ENCODE measurements at places on chromosomes 1 and 21.

DNA sequence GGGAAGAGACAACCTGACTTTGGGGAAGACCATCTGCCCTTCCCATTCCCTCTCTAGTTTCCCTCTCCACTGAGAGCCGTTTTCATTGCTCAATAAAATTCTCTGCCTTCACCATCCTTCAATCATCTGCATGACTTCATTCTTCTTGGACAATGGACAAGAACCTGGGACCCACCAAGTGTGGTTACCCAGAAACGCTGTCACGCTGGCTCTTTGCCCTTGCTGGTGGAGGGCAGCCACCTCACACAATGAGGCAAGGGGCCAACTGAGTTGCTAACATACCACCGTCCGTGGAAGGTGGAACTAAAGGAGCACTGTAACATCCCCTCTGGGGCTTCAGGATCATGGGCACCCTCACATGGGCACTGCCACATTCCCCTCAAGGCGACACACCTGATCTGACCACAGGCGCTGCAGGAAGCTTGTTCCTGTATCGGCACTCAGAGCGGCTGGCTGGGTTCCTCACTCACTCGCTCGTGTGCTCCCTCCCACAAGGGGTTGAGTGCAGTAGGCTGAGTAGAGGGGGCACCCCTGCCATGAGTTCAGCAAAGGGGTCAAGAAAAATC lies 652.4 kb downstream of the PLPP3 start:
- no peak for DNase-seq

DNA sequence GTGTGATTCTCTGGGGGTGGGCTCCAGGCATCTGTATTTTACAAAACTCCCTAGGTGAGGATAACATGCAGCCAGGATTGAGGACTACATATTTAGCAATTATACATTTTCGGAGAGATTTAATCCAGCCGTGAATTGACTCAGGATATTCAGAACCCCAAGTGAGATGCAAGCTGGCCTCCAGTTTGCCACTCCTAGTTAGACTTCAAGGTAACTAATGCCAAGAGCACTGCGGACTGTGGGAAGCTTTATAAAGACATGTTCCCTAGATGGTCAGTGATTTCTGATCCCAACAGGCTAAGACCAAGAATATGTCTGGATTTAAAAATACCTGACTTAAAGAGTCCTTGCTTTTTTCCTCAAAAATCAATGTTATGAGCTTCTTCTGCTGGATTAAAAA lies 308.5 kb downstream of the NTNG1 start:
- DNase-seq: no peak

DNA sequence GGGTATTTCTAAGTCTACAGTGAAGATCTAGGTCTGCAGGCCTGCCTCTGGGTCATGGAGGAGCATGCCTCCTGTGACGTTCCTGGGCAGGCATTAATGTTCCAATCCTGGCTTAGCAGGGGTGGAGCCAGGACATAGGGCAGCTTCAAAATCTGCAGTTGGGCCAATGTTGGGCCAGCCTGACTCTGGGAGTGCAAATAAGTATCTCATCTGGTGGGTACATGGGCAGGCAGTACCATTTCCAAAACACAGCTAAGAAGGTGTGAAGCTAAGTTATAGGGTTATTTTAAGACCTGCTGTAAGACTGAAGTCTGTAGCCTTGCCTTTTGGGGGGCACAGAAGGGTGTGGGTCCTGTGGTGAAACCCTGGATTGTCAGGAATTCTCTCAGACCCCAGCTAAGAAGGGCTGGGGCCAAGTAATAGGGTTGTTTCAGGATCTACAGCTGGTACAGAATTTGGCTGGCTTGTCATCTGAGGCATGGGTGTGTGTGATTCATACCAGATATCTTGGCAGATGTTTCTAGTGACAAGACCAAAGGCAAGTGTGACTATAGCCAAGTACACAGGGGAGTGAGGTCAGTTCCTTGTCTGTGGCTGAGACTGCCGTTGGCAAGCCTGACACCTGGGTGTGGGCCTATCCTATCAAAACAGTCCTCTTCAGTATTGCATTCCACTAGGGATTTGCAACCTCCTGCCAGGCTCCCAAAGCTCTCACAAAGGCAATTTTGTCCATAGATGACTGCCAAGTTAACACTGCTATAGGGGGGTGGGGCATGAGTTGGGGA lies 468.7 kb upstream of the B3GALT2 start:
- DNase-seq: no peak

- DNase-seq: no peak
Measured at GRCh38 chr21:24223624-24224023, 1383.7 kb downstream of the MRPL39 start.

DNA sequence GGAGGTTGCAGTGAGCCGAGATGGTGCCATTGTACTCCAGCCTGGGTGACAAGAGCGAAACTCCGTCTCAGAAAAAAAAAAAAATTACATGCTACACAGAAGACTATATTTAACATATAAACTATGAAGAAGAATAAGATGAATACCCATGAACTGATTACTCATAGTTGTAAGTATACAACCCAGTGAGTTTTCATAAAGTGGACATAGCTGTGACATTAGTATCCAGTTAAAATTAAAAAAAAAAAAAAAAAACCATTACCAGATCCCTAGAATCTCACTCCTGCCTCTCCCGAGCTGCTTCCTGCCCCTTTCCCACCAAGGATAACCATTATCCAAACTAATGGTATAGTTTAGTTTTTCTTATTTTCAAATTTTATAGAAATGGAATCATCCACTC lies 37.4 kb downstream of the UBE4B start:
- DNase-seq: no peak

GRCh38 chr1:236158719-236159118 lies 16.4 kb downstream of the GPR137B start:
- no peak for DNase-seq

- peak; percentile 37 for DNase-seq
Measured at GRCh38 chr1:35544976-35545375, 12.2 kb downstream of the KIAA0319L start.
